ENCODE measurements at places on chromosomes 4 and X. TPM values are rescaled to one million over a fixed set of nuclear protein-coding genes. Genes with fewer than 3 reads are reported as not detected.
A peak's percentile ranks its signal among the peaks of the same experiment; 100 is the strongest.

VCX2 gene
- not detected for total RNA-seq

FATE1 gene
- not detected for total RNA-seq

SLC16A2 gene
- 7.5 TPM for total RNA-seq

HSPA4L gene
- total RNA-seq: 20.0 TPM

- no peak overlapping the region for H3K4me3 ChIP-seq
- DNase-seq: no peak
- H3K36me3 ChIP-seq: no peaks in the 10 kb centered on the region
- peak overlapping the region; percentile 52 for H3K27ac ChIP-seq
- peaks cover 41% of the 10 kb centered on the region for H3K4me1 ChIP-seq
- no peaks in the 10 kb centered on the region for H3K27me3 ChIP-seq
Observed at GRCh38 chr4:168643111-168643795, 146.4 kb downstream of the PALLD start.

DNA sequence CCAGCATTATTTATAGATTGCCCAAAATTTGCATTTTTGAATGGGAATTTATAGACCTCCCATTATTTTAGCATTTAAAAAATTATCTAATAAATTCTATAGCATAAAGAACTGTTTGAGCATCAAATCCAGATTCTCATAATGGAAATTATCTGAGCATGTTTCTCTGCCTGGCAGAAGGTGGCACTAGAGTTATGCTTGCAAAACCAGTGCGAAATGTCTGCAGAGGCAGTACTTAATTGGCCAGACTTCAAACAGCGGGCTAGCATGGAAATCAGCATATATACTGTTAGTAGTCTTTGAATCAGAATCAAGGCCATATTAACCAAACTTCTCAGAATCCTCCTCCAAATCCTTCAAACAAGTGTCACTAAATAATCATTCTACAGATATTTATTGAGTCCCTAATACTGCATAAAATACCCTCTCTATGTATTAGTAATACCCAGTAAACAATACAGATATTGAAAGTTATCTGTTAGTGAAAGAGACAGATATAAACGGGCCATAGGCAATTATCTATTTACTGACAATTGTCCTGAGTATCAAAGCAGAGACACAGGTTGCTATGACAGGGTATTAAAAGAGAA, 78.7 kb upstream of the DCLK2 start:
- no peak overlapping the region for H3K27ac ChIP-seq
- peaks cover 11% of the 10 kb centered on the region for H3K4me1 ChIP-seq
- H3K36me3 ChIP-seq: no peaks in the 10 kb centered on the region
- DNase-seq: peak; percentile 26

All from heart right ventricle (tissue), 16 donors.